ENCODE measurements at places on chromosomes 11 and 22.

GRCh38 chr11:61281581-61282250, 13.4 kb downstream of the VWCE start:
- peak; percentile 67 for DNase-seq

DNA sequence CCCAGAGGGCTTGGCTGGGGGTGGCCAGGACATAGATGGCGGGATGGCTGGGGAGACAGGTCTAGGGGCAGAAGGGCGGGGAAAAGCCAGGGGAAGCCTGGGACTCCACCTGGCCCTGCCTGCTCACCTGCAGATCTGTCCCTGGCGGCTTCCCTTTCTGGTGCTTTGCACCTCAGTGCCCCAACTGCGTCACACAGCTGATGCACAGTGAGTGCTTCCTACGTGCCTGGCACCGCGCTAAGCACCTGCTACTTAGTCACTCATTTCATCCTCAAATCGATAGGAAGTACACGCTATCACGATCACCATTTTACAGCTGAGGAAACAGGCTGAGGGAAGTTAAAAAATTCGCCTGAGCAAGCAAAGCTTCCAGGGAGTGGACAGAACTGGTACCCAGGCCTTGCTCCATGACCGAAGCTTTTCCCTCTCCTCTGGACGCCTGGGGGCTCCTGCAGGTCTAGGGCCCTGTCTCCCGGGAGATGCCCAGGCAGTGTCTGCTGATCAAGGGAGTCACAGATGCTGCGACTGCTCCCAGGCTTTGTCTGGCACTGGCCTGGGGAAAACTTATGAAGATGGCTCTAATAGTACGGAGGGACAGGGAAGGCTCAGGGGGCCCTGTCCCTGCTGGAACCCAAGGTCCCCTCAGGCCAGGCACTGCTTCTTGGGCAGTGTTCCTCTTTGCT, 63.0 kb upstream of the TTLL12 start:
- DNase-seq = no peak

GRCh38 chr22:35197886-35198285, 59.4 kb upstream of the HMGXB4 start:
- DNase-seq = no peak

DNA sequence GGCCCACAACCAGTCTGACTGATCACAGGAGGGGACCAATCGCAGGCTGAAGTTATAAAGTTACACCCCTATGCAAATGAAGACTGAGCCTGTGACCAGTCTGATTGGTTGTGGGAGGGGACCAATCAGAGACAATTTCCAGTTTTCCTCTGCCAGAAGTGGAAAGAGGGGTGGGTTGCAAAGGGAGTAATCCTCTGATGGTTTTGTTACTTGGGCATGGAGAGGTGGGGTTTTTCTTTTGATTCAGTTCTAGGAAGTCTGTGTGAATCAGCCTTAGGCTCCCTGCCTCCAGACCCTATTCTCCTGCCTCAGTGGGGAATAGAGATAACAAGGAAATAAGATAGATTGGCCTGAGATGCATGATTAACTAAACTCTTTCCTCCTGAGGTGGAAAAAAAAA, 9.9 kb downstream of the OR6M1 start:
- no peak for DNase-seq

- DNase-seq = no peak
Measured at GRCh38 chr11:60934124-60934789, 10.0 kb downstream of the TMEM132A start.

- DNase-seq = no peak
Measured at GRCh38 chr11:92154110-92154509, 70.5 kb upstream of the FAT3 start.

GRCh38 chr11:35167426-35167954, 28.5 kb downstream of the CD44 start:
- DNase-seq = no peak

GRCh38 chr11:130816546-130817329, 99.5 kb downstream of the SNX19 start:
- no peak for DNase-seq

DNA sequence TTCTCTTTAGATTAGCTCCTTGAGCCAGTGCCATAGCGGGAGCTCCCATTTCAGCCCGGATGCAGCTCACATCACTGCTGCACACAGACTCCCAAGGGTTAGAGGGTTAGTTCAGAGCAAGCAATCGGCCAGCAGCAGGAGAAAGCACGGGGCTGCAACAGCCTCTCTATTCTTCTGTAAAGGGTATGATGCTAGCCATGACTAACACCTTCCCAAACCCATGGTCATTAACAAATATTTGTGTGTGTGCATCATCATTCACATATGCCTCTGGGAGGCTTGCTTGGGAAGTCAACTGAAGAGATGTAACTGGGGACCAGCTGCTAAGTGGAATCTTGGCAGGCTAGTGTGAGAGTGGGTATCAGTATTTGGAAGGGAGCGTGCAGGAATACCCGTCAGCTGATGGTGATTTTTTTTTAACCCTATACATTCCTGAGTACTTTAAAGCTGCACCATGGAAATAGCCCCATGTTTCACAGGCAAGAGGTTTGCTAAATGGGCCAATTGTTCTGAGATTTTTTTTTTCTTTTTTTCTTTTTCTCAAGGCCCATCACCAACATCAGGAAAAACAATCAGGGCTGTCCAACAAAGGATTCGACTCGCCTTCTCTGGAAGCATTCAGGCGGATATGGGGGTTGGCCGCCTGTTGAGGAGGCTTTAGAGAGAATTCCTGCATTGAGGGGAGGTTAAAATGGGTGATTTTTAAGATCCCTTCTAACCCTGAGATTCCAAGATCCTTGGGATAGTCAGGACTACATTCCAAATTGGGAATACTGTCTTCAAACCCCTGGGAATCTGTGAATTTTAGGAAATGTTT, 33.2 kb upstream of the CCDC89 start:
- DNase-seq = peak; percentile 64
